ENCODE measurements at places on chromosomes 16 and 17.
A peak's percentile ranks its signal among the peaks of the same experiment; 100 is the strongest.

DNA sequence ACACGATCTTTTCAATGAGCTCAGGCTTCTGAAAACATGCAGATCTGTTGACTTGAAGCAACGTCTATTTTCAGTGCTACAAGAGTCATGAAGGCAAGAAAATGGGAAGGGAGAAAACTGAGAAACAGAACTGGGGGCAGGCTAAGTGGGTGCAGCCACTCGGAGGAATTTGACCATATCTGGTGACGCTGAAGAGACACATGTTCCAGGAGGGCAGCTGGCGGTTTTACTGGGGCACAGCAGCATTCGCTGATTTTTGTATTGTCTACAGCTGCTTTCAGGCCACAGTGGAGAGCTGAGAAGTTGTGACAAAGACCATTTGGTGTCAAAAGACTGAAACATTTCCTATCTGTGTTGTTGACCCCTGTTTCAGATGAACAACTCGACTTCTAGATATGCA, 103.0 kb upstream of the ELAC2 start:
- DNase-seq, result no peak

DNA sequence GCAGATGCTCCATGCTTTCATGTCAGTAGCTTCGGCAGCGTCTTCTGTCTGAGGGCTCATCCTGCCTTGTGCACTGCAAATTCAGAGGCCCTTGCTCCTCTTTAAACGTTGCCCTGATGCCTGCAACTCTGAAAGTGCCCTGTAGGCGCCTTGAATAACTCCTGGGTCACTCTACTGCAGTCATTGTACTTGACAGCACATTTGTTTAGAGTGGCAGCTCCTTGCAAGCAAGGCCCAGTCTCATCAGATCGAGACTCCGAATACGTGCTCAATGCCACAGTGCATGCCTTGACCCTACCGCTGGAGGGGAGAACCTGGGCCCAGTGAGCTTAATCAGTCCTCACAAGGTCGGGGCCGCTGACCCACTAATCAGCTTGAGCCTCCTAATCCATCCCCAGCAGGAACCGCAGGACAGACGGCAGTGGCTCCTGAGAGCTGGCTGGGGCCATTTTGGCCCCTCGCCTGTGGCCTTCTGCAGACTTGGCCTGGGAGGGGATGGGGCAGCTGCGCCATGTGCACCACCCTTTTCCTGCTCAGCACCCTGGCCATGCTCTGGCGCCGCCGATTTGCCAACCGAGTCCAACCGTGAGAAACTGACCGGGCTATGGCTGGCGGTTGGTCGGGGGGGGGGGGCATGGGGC, at the start of gene PRCD:
Gene PRCD, plus strand, starts transcription at position 414 of the 641 bp plus-strand sequence. Its CDS starts 98 bp downstream, at position 512.
- DNase-seq, result no peak

GRCh38 chr16:50642349-50642748, 38.8 kb downstream of the SNX20 start:
- DNase-seq, result no peak

DNA sequence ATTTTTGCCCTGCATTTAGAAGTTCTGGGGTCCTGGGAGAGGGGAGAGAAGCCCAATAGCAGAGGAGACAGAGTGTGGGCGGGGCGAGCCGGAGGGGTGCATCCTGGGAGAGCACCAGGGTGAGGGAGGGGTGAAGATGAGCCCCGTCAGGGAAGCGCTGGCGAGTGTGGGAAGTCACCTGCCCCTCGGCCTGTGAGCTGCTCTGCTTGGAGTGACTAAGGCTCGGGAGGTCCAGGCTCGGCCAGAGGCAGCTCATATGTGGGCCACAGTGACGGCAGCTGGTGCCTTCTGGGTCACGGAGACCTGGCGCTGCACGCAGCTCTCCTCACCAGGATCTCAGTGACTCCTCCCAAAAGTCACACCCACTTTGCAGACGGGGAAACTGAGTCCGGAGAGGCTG, 1.1 kb downstream of the ZG16B start:
- DNase-seq, result no peak

- no peak for DNase-seq
Observed at GRCh38 chr16:56226845-56227525, 35.7 kb downstream of the GNAO1 start.

- DNase-seq, result no peak
Observed at GRCh38 chr17:66995944-66996343, 31.4 kb downstream of the CACNG4 start.

GRCh38 chr16:23724096-23724784, 11.2 kb upstream of the ERN2 start:
- no peak for DNase-seq

DNA sequence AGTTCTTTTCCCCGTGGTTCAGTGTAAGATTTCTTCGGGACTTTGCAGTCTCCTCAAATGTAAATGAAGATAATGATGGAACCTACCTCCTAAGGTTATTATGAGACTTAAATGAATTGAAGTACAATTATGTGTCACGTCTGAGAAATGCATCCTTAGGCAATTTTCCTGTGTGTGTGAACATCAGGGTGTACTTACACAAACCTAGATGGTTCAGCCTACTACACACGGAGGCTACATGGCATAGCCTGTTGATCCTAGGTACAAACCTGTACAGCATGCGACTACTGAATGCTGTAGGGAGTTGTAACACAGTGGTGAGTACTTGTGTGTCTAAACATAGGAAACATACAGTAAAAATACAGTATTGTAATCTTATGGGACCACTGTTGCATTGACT, 1.1 kb upstream of the FAM20A start:
- DNase-seq, result no peak

DNA sequence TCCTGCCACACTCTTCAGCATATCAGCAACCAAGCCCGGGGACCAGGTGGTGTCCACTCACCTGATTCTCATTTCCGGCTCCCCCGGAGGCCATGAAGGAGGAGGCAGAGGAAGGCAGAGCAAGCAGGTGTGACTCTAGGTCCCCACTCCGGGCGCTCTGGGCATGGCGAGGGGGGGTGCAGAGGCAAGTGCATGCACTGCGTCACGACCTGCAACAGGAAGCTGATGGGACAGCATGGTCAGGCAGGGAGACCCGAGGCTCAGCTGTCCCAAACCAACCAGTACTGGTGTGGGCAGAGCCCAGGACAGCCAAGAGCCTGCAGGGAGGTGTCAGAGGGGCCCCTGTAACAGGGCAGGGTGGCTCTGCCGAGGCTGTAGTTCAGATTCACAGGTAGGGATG, 2.1 kb upstream of the ENGASE start:
- DNase-seq, result no peak

- DNase-seq, result no peak
Observed at GRCh38 chr17:72407931-72408330, 287.1 kb downstream of the SOX9 start.

GRCh38 chr16:71287911-71288310, 1.3 kb downstream of the CMTR2 start:
- no peak for DNase-seq

GRCh38 chr16:29794231-29794710, 3.7 kb downstream of the KIF22 start:
- no peak for DNase-seq

DNA sequence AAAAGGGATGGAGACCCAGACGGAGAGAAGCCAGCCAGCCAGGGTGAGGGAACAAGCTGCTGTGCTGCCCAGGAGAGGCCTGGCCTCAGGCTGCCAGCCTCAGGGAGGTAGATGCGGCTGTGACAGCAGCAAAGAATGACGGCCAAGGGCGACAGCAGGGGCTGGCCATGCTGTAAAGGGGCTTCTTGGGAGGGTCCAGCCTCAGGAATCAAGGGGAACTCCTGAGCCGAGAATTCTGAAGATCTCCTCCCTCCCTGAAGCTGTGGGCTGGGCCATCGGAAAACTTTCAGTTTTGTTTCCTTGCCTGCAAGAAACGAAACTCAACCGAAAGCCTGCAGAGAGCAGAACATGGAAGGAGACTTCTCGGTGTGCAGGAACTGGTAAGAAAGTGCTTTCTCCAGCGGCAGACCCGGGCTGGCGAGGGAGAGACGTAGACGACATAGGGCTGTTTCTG, at the start of gene XAF1:
Gene XAF1, plus strand, starts transcription at position 316 of the 454 bp plus-strand sequence. Its CDS starts 33 bp downstream, at position 349.
- peak; percentile 24 for DNase-seq

- peak; percentile 35 for DNase-seq
Observed at GRCh38 chr16:50093607-50094539, 28.1 kb downstream of the HEATR3 start.

DNA sequence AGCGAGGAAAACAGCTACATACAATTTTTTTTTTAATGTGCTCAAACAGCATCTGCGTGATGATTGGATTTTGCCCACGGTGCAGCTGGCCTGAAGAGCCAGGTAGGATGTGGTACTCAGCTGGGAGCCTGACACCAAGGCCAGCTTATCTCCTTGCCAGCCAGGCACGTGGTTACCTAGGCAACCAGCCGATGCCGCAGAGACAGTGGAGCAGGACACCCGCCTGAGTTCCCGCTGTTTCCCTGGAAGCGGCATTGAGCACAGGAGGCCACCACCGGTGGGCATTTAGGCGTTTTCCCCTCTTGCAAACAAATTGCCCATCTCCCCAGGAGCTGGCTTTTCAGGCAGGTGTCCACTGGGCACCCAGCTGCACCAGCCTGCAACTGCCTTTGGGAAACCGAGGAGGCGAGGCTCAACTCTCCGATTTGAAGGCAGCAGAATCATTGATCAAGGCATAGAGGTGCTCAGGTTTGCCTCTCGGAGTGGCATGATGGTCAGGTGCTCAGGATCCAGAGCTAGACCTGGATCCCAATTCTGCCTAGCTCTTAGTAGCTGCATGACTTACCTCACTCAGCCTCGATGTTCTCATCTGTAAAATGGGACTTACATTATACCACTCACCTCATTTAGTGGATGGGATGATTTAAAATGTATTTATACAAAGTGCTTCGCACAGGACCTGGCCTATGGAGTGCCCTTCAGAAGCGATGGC, 137.5 kb upstream of the PLCG2 start:
- DNase-seq, result no peak

DNA sequence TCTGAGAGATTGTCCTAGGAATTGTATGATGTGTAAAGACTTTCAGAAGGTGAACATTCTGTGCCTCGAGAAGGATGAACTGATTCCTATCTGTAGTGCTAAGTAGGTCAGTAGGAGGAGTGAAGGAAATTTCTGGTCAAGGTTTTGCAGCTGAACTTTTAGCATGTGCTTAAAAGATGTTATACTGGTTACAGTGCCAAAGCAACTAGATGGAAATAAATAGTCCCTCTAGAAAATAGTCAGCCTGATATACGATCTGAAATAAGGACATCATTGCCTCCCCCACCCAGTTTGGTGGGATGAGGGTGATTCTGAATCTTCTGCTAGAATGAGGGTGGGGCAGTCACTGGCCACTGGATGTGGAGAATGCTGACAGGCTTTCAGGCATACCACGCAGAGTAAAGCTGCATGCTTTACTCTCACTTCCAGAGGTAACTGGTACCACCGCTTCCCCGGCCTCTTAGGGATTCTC, 57.2 kb upstream of the VPS4A start:
- DNase-seq, result no peak

DNA sequence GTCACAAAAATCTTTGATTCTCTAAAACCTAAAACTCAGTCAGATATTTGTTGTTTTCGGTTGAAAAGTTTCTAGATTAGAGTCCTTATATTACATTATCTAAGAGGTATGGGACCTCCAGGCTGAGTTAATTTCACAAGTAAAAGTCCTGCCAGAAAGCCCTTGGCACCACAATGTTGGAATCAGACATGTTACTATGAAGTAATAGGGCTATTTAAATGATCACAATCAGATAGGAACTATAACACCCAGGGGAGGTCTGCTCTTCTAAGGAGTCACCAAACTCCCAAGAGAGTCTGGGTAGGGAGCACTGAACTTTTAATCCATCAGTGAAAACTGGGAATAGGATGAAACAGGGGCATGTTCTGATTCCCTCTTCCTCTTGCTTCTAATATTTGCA, 54.2 kb downstream of the WIPI1 start:
- DNase-seq, result no peak

DNA sequence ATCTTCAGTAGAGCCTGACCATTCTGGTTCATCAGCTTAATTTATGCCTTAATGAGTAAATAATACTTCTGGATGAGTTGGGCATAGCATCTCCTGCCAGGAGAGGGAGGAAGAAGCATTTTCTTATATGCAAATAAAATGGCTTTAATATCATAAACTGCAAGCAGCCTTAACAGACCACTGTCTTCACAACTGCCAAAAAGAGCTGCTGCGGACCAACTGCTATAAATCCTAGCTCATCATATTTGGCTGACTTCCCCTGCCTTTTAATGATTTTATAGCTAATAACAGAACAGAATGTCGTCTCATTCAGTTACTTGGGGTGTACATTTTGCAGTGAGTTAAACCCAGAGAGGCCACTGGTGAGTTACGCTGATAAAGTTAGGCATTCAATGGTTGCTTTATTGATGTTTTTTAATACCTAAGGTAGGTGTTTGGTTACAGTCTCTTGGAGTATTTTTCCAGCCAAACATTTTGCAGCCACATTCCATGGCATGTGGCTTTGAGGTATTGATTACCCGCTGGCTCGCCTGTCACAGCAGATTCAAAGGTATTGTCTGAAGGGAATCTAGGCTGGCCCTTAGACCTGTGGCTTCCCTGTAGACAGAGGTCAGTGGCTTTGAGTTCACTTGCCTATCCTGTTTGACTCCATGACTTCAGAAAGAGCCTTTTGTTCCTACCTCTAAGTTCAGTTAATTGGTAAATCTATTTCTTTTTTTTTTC, 16.4 kb downstream of the FAM20A start:
- no peak for DNase-seq

DNA sequence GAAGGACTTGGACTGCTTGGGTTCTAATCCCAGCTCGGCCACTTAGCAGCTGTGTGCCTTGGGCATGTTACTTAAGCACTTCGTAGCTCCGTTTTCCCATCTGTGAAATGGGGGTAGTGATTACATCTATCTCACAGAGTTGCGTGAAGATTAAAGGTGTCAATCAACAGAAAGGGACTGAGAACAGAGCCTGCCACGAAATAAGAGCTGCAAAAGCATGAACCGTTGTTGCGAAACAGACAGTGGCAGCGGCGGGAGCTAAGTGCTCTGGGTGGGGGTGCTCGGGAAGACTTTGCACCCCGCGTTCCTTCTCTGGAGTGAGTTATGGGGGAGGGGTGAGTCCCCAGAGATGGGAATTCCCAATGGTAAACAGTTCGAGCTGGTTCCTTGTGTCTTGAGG, 79.6 kb upstream of the LHX1 start:
- no peak for DNase-seq

DNA sequence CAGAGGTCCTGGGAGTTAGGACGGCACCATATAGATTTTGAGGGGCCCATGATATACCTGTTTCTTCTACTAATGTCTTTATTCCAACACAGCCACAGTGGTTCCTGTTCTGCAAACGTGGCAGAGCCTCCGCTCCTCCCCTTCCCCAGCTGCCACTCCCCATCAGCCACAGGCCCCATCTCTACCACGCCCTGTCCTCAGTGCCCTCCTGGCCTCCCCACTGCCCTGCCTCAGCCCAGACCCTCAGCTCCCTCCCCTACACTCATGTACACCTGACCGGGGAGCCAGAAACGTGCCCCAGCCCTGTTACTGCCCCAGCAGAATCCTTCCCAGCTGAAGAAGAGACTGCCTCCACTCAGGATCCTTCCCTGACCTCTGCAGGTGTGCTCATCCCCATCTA, 11.9 kb upstream of the RBFOX3 start:
- DNase-seq, result no peak

GRCh38 chr17:29061036-29061435, 18.1 kb downstream of the PIPOX start:
- DNase-seq, result no peak

- no peak for DNase-seq
Observed at GRCh38 chr16:88406096-88407041, 23.6 kb downstream of the ZNF469 start.

- DNase-seq, result no peak
Observed at GRCh38 chr17:49521088-49521450, 26.0 kb downstream of the NGFR start.
